HuH-7 (cell line): ENCODE measurements at places on chromosomes 5 and 9.

DNA sequence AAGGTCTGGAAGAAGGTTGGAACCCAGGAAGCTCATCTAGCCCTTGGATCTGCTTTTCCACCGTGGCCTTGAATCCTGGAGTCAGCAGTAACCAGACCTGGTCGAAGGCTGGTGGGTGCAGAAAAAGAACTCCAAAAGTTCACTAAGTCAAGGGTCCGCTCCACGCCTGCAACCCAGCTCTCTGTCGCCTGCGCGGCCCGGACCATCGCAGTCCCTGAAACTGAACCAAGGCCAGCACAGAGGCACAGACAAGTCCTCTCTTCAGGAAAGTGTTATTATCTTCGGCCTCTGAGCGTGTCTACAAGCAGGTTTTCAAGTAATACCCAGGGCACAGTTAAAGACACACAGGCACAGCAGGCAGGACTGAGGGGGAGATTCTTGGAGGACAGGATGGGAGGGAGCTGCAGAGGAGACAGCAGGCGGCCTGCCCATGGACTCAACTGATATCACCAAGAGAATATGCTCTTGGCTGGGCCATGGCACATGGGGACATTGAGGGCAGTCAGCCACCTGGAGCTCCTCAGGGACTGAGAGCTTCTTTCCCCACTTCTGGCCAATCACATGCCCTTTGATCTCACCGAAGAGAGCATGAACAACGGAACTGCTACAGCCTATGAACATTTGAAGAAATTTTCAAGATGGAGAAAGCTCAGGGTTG is 45.8 kb upstream of the SEMA4D start:
- DNase-seq: no peak

GRCh38 chr9:137114613-137115393 is at the start of gene DPP7:
Gene DPP7, minus strand, starts transcription at chr9:137114733. Its CDS starts 20 bp downstream, at chr9:137114713.
- DNase-seq: no peak

DNA sequence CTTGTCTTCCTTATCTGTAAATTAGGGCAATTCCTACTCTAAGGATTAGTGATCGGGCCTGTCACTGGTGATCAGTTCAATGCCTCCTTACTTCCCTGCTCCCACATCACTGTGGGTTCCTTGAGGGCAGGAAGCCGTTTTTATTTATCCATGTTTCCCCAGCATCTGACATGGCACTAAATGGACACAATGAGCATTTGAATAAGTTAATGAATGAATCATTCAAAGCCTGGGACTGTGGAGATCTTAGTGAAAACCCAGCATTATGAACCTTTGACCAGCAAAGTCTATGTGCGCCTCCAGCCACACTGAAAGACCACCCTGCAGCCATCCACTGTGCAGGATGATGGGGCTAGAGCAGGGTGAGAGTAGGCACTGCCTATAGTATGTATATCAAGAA is 11.6 kb downstream of the COL15A1 start:
- DNase-seq: no peak

DNA sequence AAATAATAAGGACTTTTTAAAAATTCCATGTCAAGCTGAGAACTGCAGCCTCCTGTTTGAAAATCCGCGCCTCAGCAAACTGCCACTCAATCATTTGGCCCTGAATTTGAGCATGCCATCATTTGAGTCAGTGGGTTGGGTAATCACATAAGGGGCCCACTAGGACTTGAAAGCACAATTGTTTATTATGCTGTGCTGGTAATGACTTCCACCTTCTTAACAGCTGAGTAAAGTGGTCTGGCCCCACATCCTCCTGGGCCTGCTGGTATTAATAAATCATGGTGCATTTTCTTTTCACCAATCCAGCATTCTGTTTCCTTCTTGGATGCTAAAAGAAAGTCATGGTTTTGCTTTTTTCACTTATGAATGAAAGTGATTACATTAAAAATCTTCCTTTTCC is 103.0 kb upstream of the CTSL start:
- no peak for DNase-seq

DNA sequence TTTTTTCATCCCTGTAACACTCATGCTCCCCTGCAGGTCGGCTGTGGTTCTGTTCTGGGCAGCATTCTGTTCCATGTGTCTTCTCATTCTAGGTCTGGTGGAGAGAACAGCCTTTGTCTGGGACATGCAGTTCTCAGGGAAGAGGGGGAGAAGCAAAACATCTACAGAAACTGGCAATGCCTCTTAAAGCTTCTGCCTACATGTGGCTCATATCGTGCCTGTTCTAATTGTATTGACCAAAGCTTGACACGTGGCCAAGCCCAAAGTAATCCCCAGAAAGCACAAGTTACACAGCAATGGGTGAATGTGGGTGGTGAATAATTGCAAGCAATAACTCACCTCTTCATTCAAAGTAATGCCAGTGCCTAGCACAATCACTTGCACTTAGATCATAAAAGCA is 218.2 kb upstream of the IL12B start:
- no peak for DNase-seq

- DNase-seq: no peak
Measured at GRCh38 chr9:125620216-125620615, 86.8 kb downstream of the MAPKAP1 start.

- DNase-seq: no peak
Measured at GRCh38 chr5:168348084-168348414, 56.6 kb downstream of the WWC1 start.
